ENCODE measurements at places on chromosomes 3 and 15.

GRCh38 chr3:153422314-153422713 lies 260.3 kb downstream of the RAP2B start:
- no peak for DNase-seq

DNA sequence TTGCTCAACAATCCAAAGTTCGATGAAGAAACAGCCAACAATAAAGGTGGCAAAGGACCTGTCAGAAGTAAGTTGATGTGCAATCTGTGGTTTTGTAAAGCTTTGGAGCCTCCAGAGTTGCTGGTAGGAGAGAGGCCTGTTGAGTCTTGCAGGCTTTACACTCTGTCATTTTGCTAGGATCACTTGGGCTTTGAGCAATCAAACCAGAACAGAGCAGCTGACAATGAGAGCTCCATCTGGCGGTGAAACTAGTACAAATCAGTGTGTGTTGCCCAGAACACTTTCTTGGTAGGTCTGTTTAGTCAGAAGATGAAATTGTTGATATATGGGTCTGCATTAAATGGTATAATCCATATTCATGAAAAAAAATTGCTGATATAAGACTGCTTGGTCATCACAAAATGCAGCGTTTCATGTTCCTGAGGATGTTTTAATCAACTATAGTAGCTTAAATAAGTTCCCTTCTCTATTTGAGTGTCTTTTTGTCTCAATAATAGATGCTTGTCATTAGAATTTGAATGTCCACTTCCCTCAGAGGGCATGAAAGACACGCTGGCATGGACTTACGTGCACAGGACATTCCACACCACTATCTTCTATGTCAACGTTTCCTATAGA lies 25.7 kb downstream of the TMOD2 start:
- peak; percentile 72 for DNase-seq

DNA sequence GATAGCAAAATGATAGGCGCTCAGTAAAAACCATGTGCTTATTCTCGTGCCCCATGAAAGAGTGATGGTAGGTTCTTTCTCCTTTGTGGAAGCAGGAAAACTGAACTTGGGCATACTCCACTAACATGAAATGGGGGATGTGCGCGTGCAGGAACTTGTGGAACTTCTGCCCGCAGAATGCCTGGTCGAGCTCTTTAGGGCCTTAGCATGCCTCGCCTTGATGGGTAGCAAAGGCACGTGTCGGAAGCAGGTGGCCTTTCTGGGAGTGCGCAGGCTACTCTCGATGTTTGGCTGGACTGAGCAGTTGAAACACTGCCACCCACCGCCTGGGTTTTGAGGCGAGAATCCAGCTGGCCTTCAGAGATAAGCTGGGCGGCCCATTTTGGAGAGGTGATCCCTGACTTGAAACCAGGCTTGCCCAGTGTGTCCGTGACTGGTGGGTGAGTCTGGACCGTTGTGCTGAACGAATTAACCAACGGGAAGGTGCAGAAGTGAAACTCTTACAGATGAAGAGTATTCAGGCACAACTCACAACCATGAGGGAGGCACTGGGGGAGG lies 842 bp downstream of the PCCB start:
- DNase-seq: peak; percentile 37

DNA sequence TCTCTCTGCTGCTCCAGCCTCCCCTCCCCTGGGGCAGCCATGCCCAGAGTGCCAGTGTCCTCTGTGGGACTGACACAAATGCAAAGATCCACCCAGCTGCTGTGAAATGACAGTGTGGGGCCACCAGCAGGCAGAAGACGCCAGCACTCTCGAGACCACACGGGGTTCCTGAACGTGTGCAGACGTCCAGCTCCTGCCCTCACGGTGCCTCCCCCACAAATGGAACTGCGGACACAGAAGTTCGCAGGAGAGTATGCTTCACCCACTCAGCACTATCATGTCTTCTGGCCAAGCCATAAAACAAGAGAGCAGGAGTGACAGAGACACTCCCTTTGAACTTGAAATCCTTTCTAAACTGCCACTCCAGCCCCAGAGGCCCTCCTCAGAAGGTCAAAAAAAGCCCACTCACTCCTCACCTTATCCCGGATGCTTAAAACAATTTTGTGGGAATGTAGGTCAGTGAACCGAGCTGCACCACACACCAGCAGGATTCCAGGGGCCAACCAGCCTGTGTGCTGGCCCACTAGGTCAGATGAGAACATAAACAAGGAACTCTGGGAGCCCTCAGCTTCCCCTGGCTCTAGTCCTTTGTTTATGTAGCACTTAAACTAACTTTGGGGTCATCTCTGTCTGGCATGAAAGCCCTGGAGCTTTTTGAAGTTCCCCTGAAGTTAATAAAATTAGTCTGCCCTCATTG lies 112.6 kb downstream of the DNAJB8 start:
- no peak for DNase-seq

- DNase-seq: no peak
These were observed 25.4 kb upstream of the RYK start for GRCh38 chr3:134276086-134276485.

DNA sequence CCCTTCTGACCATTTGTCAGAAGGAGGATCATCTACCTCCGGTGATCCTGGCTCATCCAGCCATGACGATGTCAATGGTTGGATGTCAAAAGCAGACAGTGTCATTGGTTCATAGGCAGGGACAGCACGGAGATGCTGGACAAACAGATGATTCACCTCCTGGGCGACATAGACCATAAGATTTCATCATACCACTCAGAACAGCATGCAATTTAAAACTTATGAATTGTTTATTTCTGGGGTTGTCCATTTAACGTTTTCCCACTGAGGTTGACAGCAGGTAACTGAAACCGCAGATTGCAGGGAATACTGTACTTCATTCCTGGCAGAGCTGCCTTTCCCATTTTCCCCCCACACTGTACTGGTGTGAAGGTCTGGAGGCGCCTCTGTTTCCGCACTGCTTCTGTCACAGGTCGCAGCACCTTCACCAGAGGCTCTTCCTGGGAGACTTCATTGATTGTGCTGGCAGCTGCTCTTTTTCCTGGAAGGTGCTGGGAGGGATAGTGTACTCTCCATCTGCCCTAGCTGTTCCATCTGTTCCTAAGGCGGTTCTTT lies 32.5 kb upstream of the TMOD3 start:
- no peak for DNase-seq

GRCh38 chr15:70519004-70519365 lies 244.4 kb downstream of the UACA start:
- DNase-seq: no peak

DNA sequence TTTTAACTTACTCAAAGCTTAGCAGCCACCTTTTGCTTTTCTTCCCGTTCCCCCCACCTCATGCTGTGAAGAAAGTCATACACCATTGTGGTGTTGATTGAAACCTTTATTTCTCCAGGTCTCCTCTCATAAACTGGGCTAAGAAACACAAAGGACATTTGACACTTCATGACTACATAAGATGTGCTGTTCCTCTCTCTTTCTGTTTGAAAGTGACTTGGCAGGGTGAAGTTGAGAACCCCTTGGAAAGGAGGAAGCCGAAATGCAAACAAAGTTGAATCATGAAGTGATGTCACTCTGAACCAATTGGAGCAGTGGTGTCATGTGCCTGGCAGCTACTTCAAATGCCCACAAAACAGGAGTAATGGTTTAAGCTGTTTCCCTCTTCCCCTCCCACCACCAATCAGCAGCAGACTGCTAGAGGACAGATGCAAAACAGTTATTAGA lies 174.7 kb downstream of the IGF1R start:
- DNase-seq: peak; percentile 86

- DNase-seq: peak; percentile 28
These were observed 473.3 kb downstream of the OTOL1 start for GRCh38 chr3:161969867-161970266.

DNA sequence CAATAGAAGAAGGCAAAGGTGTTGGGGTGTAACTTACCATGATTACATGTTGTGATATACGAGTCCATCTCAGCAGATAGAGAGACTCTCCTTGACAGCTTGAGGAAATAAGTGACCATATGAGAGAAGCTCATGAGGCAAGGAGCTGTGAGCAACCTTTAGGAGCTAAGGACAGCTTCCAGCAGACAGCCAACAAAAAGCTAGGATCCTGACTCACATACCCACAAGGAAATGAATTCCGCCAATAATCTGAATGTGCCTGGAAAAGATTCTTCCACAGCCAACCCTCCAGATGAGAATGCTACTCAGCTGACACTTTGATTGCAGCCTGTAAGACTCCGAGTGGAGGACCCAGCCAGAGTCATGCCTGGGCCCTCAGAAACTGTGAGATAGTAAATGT lies 339.6 kb upstream of the TPRG1 start:
- DNase-seq: no peak

DNA sequence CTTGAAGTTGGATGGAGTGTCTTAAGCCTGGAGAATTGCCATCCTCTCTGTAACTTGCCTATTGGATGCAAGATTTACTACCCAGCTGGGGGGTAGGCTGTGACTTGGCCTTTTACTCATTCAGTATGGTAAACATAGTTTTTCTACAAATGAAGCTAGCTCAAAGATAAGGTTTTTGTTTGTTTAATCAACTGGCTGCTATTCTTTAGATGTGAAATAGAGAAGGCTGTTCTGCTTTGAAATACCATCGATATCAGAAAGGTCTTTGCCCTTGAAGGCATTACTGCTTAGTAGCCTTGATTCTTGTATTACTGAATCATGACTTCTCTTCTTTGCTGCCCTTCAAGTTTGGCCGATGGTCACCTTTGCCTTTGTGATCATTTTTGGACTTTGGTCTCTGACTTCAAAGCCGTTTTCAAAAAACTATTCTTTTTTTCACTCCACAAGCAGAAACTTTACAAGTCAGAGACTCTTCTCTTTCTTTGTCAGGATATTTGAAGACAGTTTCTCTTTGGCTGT lies 83.1 kb downstream of the GAP43 start:
- no peak for DNase-seq

GRCh38 chr3:117903226-117903625 lies 1131.4 kb downstream of the IGSF11 start:
- DNase-seq: peak; percentile 95

DNA sequence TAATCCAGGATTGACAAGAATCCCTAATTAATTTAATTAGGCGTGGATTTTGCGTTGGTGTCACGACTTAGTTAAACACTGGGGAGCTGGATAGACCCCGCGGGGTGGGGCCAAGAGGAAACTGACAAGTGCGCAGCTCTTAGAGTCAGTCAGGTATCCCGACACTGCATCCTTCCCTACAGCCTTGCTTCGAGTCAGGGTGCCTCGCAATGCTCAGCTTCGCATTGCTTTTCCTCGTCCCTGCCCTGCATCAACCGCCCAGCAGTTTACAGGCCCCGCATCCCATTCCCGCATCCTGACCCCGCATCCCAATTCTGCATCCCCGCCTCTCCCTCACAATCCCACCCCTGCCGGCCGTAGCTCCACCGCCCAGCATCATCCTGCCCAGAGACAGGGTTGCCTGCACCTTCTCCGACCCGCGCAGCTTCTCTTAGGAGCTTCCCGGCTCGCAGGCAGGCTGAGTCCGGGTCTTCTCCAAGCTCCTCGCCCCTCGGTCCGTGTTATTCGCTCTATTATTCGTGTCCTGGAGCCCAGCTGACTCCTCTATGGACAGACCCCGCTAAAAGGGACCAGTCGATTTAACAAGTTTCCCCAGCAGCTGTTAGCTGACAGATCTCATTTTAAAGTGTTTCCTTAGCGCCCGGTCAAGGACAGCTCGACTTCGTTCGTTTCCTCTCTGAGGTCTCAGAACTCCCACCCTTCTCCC lies 699 bp upstream of the SHOX2 start:
- DNase-seq: no peak

- no peak for DNase-seq
These were observed 71.7 kb downstream of the CYP19A1 start for GRCh38 chr15:51266656-51267050.

- DNase-seq: no peak
These were observed 14.6 kb upstream of the FAM107A start for GRCh38 chr3:58591517-58592510.

DNA sequence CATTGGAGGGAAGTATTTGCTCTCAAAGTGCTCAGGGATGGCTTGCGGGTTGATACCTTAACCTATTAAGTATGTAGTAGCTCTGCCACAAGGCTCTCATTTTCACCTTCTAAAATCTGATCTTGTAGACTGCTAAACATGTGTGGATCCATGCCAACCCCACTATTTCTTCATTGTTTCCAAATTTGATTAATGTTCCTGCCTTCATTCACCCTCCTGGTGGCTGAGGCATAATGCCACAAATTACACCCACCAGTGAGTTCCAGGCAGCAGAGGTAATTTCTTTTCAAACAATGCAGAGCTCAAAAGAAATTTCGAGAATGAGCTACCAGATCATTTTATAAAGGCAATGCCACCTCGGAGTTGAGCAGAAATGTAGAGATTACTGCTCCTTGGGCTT lies 71.0 kb downstream of the EDEM1 start:
- no peak for DNase-seq

DNA sequence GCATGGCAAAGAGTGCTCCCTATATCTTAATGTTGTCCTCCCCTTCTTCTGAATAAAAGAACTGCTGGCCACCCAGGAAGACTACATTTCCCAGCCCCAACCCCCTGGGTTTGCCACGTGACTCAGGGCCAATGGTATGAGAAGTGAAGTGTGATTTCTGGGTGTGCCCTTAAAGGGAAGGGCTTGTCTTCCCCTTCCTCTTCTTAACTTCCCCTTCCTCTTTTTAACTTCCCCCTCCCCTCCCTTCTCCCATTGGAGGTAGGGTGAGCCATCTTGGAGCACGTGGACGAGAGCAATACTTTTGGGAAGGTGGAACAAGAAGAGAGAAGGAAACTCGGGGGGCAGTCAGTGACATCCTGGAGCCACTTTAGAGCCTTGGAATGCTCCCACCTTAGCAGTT lies 6.8 kb upstream of the KBTBD12 start:
- no peak for DNase-seq

- DNase-seq: no peak
These were observed 60.0 kb downstream of the STT3B start for GRCh38 chr3:31592764-31593163.

GRCh38 chr15:42009474-42009873 lies 11.4 kb downstream of the PLA2G4E start:
- DNase-seq: no peak

- DNase-seq: no peak
These were observed 104.7 kb downstream of the UNC13C start for GRCh38 chr15:54082836-54083492.

GRCh38 chr3:51501833-51502561 lies 2.2 kb upstream of the DCAF1 start:
- peak; percentile 62 for DNase-seq

GRCh38 chr3:160183345-160184076 lies 41.7 kb upstream of the C3orf80 start:
- peak; percentile 74 for DNase-seq

- DNase-seq: no peak
These were observed 24.4 kb downstream of the MOBP start for GRCh38 chr3:39491733-39492350.

- no peak for DNase-seq
These were observed 172.7 kb downstream of the WDR72 start for GRCh38 chr15:53586799-53587198.

DNA sequence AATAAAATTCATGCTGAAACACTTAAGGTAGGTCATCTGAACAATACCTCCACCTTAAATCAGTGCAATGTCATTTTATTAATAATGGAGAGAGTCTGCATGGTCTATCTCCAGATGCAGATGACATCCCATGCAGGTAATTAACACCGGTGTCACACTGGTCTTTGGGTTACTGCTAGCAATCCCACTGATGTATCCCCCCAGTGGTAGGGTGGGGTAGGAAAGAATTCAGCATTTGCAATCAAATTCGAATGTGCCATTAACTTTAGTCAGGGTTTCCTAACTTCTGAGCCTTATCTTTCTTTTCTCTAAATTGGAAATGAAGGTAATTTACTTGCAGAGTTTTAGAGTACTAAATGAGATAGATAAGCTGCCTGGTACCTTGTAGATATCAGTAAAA lies 44.4 kb downstream of the KIF15 start:
- no peak for DNase-seq
